ENCODE measurements at places on chromosomes 6 and 20. TPM values are rescaled to one million over a fixed set of nuclear protein-coding genes. Genes with fewer than 3 reads are reported as not detected.

The SLC35F1 gene
- not detected for total RNA-seq

- H3K4me1 ChIP-seq: no peaks in the 10 kb centered on the region
- no peak overlapping the region for H3K27ac ChIP-seq
- H3K27me3 ChIP-seq: no peaks in the 10 kb centered on the region
- no peak overlapping the region for H3K4me3 ChIP-seq
These were observed 94.0 kb downstream of the STK35 start for GRCh38 chr20:2195614-2196013.

- no peak for DNase-seq
- H3K27me3 ChIP-seq: no peaks in the 10 kb centered on the region
- H3K4me3 ChIP-seq: no peak overlapping the region
These were observed 13.1 kb downstream of the RNF8 start for GRCh38 chr6:37366910-37367309.

DNA sequence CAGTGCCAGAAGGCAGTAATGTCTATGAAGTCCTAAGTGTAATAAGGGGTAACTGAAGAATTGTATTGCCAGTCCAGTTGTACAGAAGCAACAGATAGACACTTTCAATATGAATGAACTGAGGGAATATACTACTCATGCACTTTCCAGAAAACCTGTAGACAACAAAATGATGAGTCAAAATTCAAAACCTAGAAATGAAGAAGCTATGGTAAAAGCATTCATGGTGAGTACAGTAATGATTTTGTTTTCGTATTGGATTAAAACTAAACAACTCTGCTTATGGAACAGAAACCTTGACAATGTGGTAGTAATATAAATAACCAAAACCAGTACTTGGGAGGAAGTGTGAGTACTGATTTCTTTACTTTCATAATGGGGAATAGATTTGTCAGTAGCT is 35.0 kb downstream of the ARMC2 start:
- DNase-seq: no peak
- no peaks in the 10 kb centered on the region for H3K36me3 ChIP-seq
- no peaks in the 10 kb centered on the region for H3K27me3 ChIP-seq
- no peak overlapping the region for H3K4me3 ChIP-seq

DNA sequence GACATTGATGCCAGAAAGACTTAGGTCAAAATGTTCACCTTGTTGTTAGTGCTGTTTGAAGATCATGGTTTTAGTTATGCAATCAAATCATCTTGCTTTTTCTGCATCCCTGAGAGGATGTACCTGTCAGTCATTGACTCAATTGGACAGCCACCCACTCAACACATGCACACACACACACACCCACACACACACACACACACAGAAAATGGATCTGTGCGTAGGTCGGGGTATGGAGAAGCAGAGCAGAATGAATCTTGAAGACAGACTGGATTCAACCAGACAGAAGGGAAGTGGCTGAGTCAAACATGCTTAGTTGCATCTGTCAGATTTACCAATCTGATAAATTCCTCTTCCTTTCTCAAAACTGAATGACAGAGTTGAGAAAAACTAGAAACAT is 19.1 kb upstream of the ZSCAN23 start:
- no peak for DNase-seq
- H3K27me3 ChIP-seq: no peaks in the 10 kb centered on the region
- no peaks in the 10 kb centered on the region for H3K36me3 ChIP-seq
- H3K4me1 ChIP-seq: no peaks in the 10 kb centered on the region
- no peak overlapping the region for H3K27ac ChIP-seq

DNA sequence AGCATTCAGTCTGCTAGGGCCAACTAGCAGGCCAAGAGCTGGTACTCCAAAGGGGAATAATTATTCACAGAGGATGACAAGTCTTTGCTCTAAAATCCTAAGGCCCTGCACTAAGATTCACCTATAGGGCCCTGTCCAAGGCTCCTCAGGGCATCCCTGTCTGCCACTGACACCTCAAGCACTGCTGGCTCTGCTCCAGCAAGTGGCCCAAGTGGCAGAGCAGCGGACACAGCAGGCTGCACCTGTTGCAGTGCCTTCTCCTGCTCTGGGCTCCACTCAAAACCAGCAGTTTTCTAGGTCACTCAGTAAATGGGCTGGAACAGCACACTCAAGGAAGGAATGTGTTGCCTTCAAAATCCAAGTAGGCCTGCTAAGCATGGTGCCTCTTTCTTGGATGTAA is 36.4 kb upstream of the SMOC2 start:
- H3K4me1 ChIP-seq: no peaks in the 10 kb centered on the region
- no peaks in the 10 kb centered on the region for H3K36me3 ChIP-seq
- DNase-seq: no peak

DNA sequence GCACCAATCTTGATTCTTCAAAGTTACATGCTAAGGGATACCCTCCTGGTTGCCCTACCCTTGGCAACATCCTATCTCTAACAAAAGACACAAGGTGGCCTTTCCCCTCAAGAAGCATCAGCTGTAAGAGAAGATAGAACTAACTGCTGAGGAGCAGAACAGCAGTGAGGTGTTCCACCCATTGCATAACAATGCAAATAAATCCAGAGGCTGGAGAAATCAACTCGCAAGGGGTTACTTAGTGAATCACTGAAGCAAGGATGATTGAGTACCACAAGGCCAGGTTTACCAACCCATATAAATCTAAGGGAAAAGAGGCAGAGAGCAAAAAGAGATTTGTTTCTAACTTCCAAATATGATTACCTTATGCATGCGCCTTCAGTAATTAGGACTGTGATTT is 36.7 kb downstream of the F13A1 start:
- DNase-seq: no peak
- no peaks in the 10 kb centered on the region for H3K36me3 ChIP-seq
- no peak overlapping the region for H3K27ac ChIP-seq
- no peak overlapping the region for H3K4me3 ChIP-seq
- H3K4me1 ChIP-seq: no peaks in the 10 kb centered on the region

The CRISP2 gene
- total RNA-seq: not detected

- DNase-seq: no peak
- peak overlapping the region; percentile 60 for H3K27ac ChIP-seq
- H3K36me3 ChIP-seq: peaks cover 68% of the 10 kb centered on the region
- H3K4me3 ChIP-seq: no peak overlapping the region
- H3K4me1 ChIP-seq: peaks cover 15% of the 10 kb centered on the region
These were observed 41.6 kb downstream of the IBTK start for GRCh38 chr6:82205930-82206392.

The C20orf144 gene
- total RNA-seq: not detected

GRCh38 chr20:47956268-47956995 is 171.2 kb upstream of the SULF2 start:
- H3K4me1 ChIP-seq: no peaks in the 10 kb centered on the region
- no peaks in the 10 kb centered on the region for H3K27me3 ChIP-seq
- no peak overlapping the region for H3K27ac ChIP-seq
- DNase-seq: no peak
- H3K36me3 ChIP-seq: no peaks in the 10 kb centered on the region

DNA sequence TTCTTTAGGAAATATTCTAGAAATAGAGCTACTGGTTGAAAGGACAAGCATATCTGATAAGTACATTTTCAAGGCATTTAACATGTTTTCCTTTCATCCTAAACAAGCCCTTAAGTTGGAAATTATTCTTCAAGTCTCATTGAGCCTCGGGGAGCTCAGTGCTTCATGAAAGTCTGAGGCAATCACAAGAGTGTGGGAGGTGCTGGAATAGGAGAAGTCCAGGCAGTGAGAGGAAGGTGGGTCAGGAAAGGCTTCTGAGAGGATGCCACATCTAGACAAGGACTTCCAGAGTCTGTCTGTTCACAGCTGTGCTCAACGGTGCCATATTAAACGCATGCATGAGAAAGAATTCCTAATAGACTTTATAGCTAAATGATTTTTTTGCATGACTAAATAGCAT is 69.8 kb downstream of the CD83 start:
- H3K4me3 ChIP-seq: no peak overlapping the region
- H3K36me3 ChIP-seq: no peaks in the 10 kb centered on the region
- H3K27ac ChIP-seq: no peak overlapping the region
- DNase-seq: no peak
- H3K27me3 ChIP-seq: no peaks in the 10 kb centered on the region

The COL21A1 gene
- total RNA-seq: 0.19 TPM

- no peaks in the 10 kb centered on the region for H3K4me1 ChIP-seq
- H3K27ac ChIP-seq: no peak overlapping the region
- no peaks in the 10 kb centered on the region for H3K36me3 ChIP-seq
- no peak for DNase-seq
- no peaks in the 10 kb centered on the region for H3K27me3 ChIP-seq
These were observed 39.8 kb upstream of the TGM3 start for GRCh38 chr20:2255926-2256531.

The CD24 gene
- 5.9 TPM for total RNA-seq

DNA sequence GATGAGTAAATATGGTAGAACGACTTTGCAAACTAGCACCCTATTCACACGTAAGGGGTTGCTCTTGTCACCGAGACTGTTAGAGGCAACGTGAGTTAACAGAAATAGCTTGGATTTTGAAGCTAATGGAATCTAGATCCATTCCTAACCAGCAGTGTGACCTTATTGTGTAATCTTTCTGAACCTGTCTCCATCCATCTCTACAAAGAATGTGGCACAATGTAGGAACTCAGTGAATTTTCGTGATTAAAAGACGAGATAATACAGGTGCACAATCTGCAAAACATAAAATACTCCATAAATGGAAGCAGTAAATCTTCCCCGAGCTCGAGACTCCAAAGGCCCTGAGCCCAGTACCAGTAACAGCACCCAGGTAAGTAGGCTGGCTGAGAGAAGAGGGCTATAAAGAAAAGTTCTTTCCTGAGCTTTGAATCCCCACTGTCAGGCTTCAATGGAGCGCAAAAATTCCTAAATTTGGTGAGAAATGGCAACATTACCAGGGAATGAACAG is 801 bp upstream of the KIFC1 start:
- no peaks in the 10 kb centered on the region for H3K36me3 ChIP-seq
- peak overlapping the region; percentile 36 for H3K4me3 ChIP-seq
- no peak for DNase-seq
- no peaks in the 10 kb centered on the region for H3K27me3 ChIP-seq
- peak overlapping the region; percentile 96 for H3K27ac ChIP-seq

The CASS4 gene
- total RNA-seq: 0.86 TPM

The PACRG gene
- total RNA-seq: 0.29 TPM

DNA sequence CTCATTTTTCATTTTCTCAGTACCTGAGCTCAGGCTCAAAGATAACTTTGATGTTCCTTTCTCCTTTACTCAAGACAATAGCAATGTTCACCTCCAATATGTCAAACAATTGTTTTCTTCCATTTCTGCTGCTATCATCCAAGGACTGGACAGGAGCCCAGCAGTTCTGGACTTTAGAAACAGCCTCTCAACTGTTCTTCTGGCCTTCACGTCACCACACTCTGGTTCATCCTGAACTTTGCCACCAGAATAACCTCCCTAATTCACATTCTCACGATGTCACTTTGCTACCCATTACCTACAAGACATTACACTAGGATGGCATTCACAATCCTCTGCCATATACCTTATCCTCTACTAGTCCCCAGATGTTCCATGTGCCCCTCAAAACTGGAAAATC is 60.6 kb upstream of the PLEKHG1 start:
- H3K27ac ChIP-seq: no peak overlapping the region
- no peak overlapping the region for H3K4me3 ChIP-seq
- no peaks in the 10 kb centered on the region for H3K27me3 ChIP-seq

DNA sequence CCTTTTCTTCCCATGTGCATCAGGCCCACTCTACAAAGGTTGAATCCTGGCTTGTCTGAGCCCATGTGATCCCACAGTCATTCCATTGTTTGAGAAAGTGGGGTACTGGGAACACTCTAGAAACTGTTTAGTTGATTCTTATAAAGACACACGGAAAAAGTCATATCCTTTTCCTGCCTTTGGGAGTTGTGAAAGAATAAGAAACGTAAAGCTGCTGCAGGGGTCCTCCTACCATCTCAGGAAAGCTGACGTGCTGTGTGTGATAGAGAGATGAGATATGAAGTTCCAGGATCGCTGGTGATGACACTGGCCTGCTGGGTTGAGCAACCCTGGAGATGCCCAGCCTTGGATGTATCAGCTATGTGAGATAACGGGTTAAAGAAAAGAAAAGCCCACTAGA is 21.3 kb upstream of the HLA-DRB5 start:
- H3K27me3 ChIP-seq: no peaks in the 10 kb centered on the region
- no peak for DNase-seq
- H3K4me1 ChIP-seq: no peaks in the 10 kb centered on the region
- H3K4me3 ChIP-seq: no peak overlapping the region
- H3K27ac ChIP-seq: no peak overlapping the region

- H3K27me3 ChIP-seq: peaks cover 99% of the 10 kb centered on the region
- DNase-seq: no peak
- H3K27ac ChIP-seq: no peak overlapping the region
- peak overlapping the region; percentile 10 for H3K4me3 ChIP-seq
- H3K36me3 ChIP-seq: no peaks in the 10 kb centered on the region
These were observed 3.0 kb downstream of the NR2E1 start for GRCh38 chr6:108168501-108169463.

- H3K4me1 ChIP-seq: peaks cover 24% of the 10 kb centered on the region
- DNase-seq: no peak
- no peaks in the 10 kb centered on the region for H3K27me3 ChIP-seq
- H3K4me3 ChIP-seq: no peak overlapping the region
- peak overlapping the region; percentile 56 for H3K27ac ChIP-seq
These were observed 46.1 kb downstream of the FAM50B start for GRCh38 chr6:3895312-3895653.

DNA sequence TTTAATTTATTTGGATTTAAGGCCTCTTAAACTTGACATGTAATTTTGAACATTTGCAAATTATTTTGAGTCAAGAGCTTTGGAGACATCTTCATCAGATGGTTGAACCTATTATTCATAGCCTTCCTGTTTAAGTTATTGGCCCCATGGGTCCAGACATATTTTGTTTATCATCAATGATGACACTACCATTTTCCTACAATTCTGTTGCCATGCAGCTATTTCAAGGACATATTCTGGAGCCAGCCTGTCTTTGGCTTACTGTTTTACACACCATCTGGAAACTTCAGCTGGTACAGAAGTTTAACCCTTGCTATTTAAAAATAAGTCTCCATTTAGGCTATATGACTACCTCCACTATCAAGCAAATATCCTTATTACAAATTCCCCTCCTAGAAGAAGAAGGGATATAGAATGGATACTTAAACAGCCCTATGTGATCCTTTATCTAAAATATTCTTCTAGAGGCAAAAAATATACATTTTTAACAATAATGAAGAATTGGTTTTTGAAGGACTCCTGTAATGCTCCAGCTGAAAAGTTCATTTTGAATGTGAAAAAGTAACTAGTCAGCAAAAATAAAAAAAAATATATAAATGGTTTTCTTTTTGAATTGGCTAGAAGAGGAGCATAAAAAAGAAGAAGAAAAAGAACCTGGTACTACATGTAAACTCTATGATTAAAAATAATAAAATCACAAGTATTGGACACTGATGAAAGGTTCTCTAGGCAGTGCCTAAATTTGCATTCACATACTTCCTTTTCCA is 544.0 kb upstream of the HS3ST5 start:
- no peaks in the 10 kb centered on the region for H3K27me3 ChIP-seq
- H3K4me1 ChIP-seq: no peaks in the 10 kb centered on the region
- no peak overlapping the region for H3K27ac ChIP-seq
- no peaks in the 10 kb centered on the region for H3K36me3 ChIP-seq
- DNase-seq: no peak
- H3K4me3 ChIP-seq: no peak overlapping the region
